ENCODE measurements at places on chromosomes 6 and 20. TPM values are rescaled to one million over a fixed set of nuclear protein-coding genes. Genes with fewer than 3 reads are reported as not detected.

The MICB gene
- polyA plus RNA-seq = 1.0 TPM

The TPD52L1 gene
- 102 TPM for polyA plus RNA-seq

The ZSCAN12 gene
- 10.9 TPM for polyA plus RNA-seq

The SLC35A1 gene
- polyA plus RNA-seq = 37.4 TPM

The GGTLC1 gene
- not detected for polyA plus RNA-seq

The IL20RA gene
- polyA plus RNA-seq = 2.0 TPM

The CAP2 gene
- 14.2 TPM for polyA plus RNA-seq

- DNase-seq = no peak
Measured at GRCh38 chr20:11912013-11912658, 5.6 kb upstream of the BTBD3 start.

GRCh38 chr6:34457382-34457741 lies 8.5 kb upstream of the PACSIN1 start:
- no peak for DNase-seq

- no peak for DNase-seq
Measured at GRCh38 chr6:102623201-102623600, 1229.7 kb downstream of the GRIK2 start.

GRCh38 chr6:22059126-22059525 lies 237.7 kb downstream of the PRL start:
- no peak for DNase-seq

- DNase-seq = no peak
Measured at GRCh38 chr6:116497113-116497676, 14.2 kb upstream of the CALHM5 start.

GRCh38 chr6:112225691-112226090 lies 28.7 kb downstream of the LAMA4 start:
- DNase-seq = no peak

- no peak for DNase-seq
Measured at GRCh38 chr6:15502446-15503345, 160.1 kb downstream of the DTNBP1 start.

DNA sequence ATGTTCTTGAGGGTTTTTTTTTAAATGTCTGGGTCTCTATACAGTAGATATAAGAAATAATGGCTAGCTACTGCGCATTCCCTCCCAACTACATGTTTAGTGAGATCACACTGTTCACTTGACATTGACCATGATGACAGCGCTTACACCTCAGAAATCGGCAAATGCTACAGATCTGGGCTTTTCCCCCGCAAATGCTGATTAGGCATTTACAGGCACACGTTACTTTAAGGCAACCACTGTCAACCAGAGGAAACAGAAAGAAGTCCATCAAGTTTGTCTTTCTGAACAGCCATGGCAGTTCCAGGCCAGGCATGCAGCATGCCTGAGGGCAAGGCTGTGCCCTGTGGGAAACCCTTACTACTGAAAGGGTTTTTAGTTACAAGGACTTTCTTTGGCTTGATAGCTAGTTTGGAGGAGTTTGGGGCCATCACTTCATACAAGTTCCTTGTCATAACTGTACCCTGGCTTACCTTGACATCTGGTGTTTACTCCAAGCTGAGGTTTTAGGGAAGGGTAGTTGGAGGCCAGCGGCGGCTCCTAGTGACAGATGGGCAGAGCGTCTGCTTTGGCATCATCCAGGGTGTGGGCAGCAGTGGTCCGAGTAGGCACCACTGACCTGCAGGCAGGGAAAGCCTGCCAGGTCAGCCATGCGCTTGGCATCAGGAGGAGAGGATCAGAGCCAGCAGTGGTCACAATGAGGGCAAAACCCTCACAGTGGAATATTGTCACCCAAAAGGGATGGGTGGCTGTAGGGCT lies 43.0 kb downstream of the CFAP61 start:
- DNase-seq = no peak

GRCh38 chr20:731891-732560 lies 36.3 kb downstream of the SLC52A3 start:
- no peak for DNase-seq

GRCh38 chr6:92043777-92044176 lies 1375.6 kb downstream of the EPHA7 start:
- DNase-seq = no peak

GRCh38 chr6:32982702-32983492 lies 14.5 kb downstream of the BRD2 start:
- no peak for DNase-seq

GRCh38 chr6:164414695-164415094 lies 894.7 kb downstream of the C6orf118 start:
- no peak for DNase-seq

GRCh38 chr6:112338166-112338709 lies 8.9 kb upstream of the RFPL4B start:
- no peak for DNase-seq

GRCh38 chr6:48116699-48117645 lies 6.0 kb upstream of the PTCHD4 start:
- DNase-seq = no peak

- no peak for DNase-seq
Measured at GRCh38 chr20:30892541-30893345, 364.7 kb upstream of the DEFB115 start.

- DNase-seq = no peak
Measured at GRCh38 chr6:133502441-133503335, 261.5 kb downstream of the EYA4 start.

GRCh38 chr6:128860782-128861181 lies 22.2 kb upstream of the LAMA2 start:
- no peak for DNase-seq

DNA sequence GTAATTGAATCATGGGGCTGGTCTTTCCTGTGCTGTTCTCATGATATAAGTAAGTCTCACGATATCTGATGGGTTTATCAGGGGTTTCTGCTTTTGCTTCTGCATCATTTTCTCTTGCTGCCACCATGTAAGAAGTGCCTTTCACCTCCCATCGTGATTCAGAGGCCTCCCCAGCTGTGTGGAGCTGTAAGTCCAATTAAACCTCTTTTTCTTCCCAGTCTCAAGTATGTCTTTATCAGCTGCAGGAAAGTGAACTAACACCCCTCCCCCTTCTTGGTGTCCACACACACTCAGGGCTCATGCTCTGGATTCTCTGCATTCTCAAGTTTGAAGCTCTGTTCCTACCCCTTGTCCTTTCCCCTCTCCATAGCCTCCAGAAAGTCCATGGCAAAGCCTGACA lies 107.1 kb downstream of the THBS2 start:
- DNase-seq = no peak

GRCh38 chr6:43695215-43695966 lies 7.8 kb upstream of the MRPS18A start:
- DNase-seq = no peak

- DNase-seq = no peak
Measured at GRCh38 chr6:137210903-137211302, 8.3 kb downstream of the IFNGR1 start.
